Ureter (tissue), 1 donor: ENCODE measurements at places on chromosomes 2 and 18. TPM values are rescaled to one million over a fixed set of nuclear protein-coding genes. Genes with fewer than 3 reads are reported as not detected.

GRCh38 chr2:164794016-164794415, 47.6 kb downstream of the COBLL1 start:
- DNase-seq, result no peak

The OSR1 gene
- total RNA-seq, result 34.7 TPM

- DNase-seq, result no peak
These were observed 332.9 kb downstream of the DSC3 start for GRCh38 chr18:30709595-30709994.

GRCh38 chr2:180478883-180479282, 471.8 kb upstream of the CWC22 start:
- no peak for DNase-seq

The ITGA6 gene
- 109 TPM for total RNA-seq

DNA sequence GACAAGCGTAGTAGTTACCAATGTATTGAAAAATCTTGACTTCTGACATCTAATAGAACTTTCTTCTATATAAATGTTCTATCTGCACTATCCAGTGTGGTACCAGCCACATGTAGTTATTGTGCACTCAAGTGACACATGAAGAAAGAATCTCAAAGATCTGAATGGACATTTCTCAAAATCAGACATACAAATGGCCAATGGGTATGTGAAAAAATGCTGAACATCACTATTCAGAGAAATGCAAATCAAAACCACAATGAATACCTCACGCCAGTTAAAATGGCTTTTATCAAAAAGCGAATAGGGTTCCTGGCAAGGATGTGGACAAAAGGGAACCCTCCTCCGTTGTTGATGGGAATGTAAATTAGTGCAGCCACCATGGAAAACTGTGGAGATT, 37.5 kb upstream of the SMCHD1 start:
- DNase-seq, result no peak

DNA sequence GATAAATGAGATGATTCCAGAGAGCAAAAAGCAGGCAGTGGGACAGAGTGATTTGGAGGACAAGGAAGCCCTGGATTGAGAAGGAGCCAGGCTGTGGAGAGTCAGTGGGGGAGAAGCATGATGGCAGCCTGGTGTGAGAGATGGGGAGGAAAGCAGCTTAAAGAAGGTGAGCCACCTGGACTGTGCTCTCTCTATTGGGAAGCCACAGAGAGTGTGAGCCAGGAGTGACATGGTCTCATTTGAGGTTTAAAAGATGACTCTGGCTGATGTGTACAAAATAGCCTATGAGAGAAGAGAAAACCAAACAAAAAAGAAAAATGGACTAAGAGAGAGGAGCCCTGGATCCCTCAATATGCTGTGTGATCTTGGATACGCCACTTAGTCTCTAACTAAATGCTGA, 12.9 kb upstream of the EPAS1 start:
- no peak for DNase-seq

- DNase-seq, result no peak
These were observed 71.8 kb downstream of the APOB start for GRCh38 chr2:20972110-20972509.

The KLHL14 gene
- total RNA-seq, result 0.29 TPM
